ENCODE measurements at places on chromosomes 7 and 10.

- no peak for DNase-seq
These were observed 49.9 kb downstream of the ANK3 start for GRCh38 chr10:60339757-60340156.

DNA sequence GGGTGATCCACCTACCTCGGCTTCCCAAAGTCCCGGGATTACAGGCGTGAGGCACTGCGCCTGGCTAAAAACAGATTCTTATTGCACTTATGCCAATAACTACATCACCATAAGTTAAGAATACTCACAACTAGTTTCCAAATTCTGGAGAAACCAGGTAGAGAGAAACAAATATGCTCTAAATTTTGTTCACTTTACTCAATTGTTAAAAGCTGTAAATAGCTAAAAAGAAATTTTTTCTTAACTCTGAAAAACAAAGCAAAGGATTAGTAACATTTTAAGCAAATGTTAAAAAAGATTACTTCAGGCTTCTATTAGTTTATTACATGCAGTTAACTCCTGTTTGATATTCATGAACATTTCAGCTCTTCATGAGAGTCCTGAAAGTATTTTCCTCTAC, 28.3 kb upstream of the ZMIZ2 start:
- no peak for DNase-seq

DNA sequence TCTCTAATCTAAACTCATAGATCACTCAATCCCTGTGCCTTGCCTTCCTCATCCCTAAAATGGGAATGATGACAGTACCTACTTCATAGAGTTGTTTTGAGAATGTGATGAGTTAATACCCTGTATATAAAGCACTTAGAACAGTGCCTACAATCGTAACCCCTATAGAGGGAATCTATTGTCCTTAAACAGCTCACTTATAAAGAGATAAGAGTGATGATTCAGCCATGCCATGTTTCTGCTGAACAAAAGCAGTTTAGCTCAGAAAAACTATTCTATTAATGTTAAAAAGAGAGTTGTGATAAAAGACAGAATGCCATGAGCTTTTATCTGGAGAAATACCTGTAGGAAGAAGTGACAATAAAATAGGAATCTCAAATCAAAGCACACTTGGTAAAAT, 63.6 kb downstream of the CUBN start:
- DNase-seq = no peak

- DNase-seq = no peak
These were observed 7.4 kb downstream of the INPP5A start for GRCh38 chr10:132544744-132545658.

- no peak for DNase-seq
These were observed 79.0 kb upstream of the EMX2 start for GRCh38 chr10:117463545-117463920.

- no peak for DNase-seq
These were observed 60.4 kb downstream of the INPP5F start for GRCh38 chr10:119786117-119786769.

DNA sequence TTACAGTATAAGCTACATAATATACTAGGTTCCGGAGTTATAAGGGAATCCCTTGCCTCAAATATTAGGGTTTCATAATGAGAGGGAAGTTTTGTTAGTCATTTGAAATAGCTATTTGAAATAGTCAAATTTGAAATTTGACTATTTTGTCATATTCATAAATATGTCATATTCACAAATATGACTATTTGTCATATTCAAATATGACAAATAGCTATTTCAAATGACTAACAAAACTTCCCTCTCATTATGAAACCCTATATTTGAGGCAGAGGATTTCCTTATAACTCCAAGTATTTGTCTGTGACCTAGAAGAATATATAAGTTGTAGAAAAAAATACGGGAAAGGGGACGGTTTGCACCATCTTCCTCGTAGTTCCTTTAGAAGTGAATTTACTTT, 76.6 kb downstream of the HDAC9 start:
- DNase-seq = no peak

DNA sequence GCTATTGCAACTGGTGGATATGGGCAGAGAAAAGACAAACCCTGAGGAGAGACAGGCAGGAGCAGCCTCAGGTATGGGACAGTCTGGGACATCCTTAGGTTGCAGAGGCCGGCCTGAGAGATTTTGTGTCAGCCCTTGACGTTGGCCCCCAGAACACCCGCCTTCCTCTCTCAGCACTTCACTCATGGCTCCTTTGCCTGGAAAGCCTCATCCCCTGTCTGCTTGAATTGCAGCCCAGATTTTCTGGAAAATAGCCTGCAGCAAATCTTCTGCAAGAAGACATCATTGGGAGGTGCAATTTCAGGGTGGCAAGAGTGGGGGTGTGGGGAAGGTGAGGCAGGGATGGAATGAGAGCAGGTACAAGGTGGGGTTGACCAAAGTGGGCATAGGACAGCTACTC, 2.2 kb upstream of the FRMD4A start:
- DNase-seq = no peak

GRCh38 chr7:7641129-7641663, 644 bp downstream of the UMAD1 start:
- DNase-seq = no peak

DNA sequence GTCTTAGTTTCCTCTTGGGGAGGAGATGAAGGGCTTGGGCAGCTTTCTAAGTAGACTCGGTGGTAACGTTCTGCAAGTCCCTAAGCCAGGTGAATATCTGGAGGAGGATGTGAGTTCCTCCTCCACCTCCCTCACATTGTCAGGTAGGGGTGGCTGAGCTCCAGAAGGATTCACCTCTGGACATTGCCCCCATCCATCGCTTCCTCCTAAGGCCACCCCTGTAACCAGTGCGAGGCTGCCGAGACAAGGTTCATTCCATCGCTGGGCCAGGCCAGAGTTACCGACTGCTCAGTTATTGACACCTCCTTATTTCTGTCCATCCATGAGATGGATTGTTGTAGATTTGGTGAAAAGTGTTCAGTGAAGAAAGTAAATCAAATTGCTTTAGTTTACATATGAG, 334.1 kb upstream of the KLF6 start:
- DNase-seq = no peak

- no peak for DNase-seq
These were observed 1.5 kb upstream of the SFMBT2 start for GRCh38 chr10:7412237-7412927.

- DNase-seq = no peak
These were observed 27.3 kb downstream of the NAPEPLD start for GRCh38 chr7:103121641-103122040.

DNA sequence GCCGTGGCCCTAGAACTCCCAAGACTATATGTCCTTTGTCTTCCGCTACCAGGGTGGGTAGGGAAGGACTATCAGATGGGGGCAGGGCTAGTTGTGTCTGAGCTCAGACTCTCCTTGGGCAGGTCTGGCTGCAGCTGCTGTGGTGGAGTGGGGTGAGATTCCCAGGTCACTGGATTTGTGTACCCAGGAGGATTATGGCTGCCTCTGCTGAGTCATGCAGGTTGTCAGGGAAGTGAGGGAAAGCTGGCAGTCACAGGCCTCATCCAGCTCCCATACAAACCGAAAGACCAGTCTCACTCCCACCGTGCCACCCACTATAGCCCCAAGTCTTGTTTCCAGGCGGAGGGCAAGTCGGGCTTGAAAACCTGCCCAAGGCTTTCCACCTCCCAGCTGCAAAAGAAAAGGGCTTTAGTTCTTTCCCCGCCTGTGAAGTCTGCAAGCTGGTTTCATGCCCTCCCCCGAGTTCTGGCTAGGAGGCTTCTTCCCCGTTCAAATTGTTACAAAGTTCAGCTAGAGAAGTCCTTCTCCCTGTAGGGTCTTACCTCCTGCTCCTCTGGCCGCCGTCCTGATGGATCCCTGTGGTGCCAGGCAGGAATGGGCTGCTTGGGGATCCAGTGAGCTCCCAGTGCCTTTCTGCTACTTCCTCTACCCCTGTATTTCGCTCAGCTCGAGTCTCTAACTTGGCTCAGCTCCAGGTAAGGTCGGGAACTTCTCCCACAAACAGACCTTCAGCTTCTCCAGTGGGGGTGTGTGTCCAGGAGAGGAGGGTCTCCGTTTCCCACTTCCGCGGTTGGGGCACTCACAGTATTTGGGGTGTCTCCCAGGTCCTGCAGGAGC, 106.8 kb upstream of the FGL2 start:
- DNase-seq = no peak

DNA sequence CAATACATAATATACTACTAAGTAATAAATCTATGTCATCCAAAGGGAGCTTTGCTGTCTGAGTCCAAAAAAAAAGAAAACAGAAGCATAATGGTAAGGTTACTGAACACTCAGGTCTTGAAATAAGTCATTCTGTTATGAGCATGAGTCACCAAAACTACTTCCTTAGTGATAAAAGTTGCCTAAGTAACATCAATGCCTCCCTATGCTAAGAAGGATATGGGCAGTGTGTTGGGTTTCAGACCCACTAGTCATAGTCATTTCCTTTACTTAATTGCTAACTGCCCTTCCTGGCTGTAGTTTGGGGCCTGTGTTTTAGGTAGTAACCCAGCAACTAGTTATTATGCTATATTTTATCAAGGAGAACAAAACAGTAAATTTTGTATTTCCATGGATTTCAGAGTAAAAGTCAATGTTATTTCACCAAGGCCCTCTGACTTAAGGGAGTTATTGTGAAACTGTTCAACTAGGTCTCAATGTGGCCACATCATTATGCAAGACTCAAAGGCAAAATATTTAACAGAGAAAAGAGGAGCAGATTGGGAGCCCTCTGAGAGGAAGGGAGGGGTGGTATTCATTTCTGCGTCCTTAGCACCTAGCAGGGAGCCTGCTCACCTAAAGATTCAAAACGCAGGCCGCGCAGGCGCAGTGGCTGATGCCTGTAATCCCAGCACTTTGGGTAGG, 11.7 kb upstream of the VIM start:
- DNase-seq = no peak

DNA sequence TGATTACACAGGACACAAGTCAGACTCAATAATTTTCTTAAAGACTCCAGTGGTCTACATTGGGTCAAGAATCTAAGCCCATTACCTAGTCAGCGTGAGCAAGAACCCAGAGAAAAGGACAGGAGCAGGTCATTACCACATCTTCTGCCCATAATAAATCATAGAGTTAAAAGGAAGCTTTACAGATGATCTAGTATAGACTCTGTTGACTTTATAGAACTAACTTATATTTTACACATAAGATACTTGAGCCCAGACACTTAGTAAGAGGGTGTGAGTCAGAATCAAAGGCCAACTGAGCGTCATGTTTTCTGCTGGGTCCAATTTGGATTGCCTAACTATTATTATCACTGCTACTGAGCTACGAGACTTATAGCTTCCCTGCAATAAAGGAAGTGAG, 206.1 kb upstream of the NPSR1 start:
- DNase-seq = no peak

DNA sequence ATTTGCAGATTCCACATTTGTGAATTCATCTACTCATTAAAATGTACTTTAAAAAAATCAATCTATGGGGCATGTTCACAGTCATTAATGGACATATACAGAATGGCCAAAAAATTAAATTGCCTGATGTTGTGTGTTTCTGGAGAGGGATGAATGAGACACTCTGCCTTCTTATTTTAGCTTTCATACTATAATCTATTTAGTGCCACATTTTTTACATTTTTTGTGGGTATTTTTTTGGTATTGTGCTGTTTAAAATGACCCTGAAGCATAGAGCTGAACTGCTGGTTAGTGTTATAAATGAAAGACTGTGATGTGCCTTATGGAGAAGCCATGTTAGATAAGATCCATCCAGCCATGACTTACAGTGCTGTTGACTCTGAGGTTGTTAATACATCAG, 961.8 kb upstream of the LRRN3 start:
- no peak for DNase-seq

Measured in activated CD4-positive, alpha-beta T cell treated with anti-CD3 and anti-CD28 coated beads for 24 hours (primary cell).